ENCODE measurements at places on chromosomes 7 and 10.

DNA sequence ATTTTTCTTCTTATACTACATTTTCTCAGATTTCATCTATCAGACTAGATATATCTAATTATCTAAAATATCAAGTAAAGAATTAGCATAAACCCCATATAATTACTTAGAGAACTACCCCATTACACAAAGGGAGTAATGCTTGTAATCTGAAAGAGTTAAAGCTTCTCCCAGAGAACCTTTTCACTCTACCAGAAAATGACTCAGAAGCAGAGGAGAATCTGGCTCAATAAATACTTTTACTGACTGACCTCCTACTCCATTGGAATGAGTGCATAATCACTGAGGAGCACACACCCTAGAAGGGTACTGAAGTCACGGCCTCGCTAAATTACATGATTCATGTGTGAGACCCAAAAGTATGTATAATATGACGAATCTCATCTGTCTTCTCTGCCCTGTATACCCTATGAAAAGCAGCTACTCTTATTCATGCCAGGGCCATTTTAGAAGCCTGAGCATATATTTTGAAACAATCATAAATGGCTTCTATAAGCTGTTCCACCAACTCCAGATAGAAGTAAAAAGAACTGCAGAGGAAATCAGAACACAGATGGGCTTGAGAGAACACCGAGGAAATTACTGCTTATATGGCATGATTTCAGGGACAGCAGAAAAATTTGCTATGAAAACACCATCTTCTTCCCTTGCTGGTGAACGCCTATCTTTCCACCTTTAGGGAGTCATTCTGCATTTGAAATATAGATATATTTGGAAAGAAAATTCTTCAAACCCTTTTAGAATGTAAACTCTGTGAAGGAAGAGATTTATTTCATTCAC is 32.7 kb downstream of the DNMBP start:
- no peak overlapping the region for H3K4me3 ChIP-seq
- no peak overlapping the region for H3K27ac ChIP-seq
- no peaks in the 10 kb centered on the region for H3K36me3 ChIP-seq
- no peak for DNase-seq
- no peaks in the 10 kb centered on the region for H3K27me3 ChIP-seq

- DNase-seq = no peak
- H3K27ac ChIP-seq = no peak overlapping the region
- H3K4me3 ChIP-seq = no peak overlapping the region
- H3K4me1 ChIP-seq = no peaks in the 10 kb centered on the region
- H3K27me3 ChIP-seq = no peaks in the 10 kb centered on the region
- H3K36me3 ChIP-seq = no peaks in the 10 kb centered on the region
Measured at GRCh38 chr7:45151967-45152366, 5.6 kb upstream of the RAMP3 start.

DNA sequence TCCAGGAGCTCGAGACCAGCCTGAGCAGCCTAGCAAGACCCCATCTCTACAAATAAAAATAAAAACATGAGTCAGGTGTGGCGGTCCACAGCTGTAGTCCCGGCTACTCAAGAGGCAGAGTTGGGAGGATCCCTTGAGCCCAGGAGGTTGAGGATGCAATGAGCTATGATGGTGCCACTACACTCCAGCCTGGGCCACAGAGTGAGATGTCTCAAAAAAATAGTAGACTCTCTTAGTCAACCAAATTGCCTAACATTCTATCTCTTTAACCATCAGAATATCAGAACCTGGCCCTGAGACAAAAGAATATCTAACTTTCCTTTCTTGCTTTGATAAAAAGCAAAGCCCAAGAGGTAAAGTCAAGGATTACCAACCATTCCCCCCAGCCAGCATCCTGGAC is 35.0 kb upstream of the CUX1 start:
- no peaks in the 10 kb centered on the region for H3K36me3 ChIP-seq
- H3K4me3 ChIP-seq = no peak overlapping the region

DNA sequence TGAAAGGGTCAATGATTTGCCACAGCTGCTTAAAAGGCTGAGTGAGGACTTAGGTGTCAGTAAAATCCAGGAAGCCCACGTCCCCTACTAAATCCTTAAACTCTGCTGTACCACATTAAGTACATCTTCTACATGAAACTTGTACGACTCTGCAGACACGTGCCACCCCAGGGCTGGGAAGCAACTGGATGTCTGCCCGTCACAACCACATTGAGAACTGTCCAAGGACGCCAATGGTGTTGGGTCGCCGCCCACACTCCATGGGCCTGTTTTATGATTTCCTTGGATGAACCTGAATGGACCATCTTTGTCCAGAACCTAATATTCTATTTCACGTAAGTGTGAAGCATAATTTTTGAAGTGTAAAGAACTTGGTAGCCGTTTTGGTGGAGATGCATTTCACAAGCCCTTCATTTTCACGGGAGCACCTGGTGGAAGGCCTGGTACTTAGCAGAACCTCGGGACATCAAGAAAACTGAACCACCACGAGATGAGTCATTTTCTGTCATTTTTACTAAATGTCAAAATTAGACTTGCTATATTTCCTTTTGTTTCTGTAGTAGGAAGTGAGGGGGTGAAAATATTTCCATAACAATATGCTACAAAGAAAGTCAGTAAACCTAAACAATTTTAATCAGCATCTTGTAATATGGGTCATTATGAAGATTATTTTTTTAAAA is 134.9 kb downstream of the SFMBT2 start:
- no peaks in the 10 kb centered on the region for H3K27me3 ChIP-seq
- H3K36me3 ChIP-seq = peaks cover 8% of the 10 kb centered on the region
- H3K27ac ChIP-seq = no peak overlapping the region

- DNase-seq = no peak
- no peak overlapping the region for H3K4me3 ChIP-seq
- H3K36me3 ChIP-seq = no peaks in the 10 kb centered on the region
- H3K4me1 ChIP-seq = peaks cover 16% of the 10 kb centered on the region
- H3K27me3 ChIP-seq = no peaks in the 10 kb centered on the region
- no peak overlapping the region for H3K27ac ChIP-seq
Measured at GRCh38 chr10:125017547-125018298, 75.8 kb downstream of the ZRANB1 start.

DNA sequence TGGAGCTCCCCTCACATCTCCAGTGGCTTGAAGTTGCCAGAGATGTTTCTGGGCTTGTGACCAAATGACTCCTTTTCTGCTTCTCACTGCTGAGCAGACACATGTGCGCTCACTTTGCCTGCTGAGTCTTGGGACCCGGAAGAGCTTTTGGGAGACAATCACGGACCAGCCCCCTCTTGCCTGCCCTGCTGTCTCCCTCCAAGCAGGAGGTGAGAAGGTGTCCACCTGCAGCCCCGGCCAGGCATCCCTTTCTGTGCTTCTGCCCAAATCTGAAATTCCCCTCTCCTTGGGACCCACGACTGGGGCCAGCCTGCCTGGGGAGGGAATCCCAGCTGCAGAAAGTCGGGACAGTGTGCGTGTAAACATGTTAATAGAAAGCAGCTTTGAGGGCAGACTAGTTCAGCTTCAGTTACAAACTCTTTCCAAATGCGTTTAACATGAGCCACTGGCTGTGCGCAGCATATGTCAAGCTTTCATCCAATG is 31.7 kb downstream of the HTRA1 start:
- H3K4me1 ChIP-seq = peaks cover 26% of the 10 kb centered on the region
- H3K4me3 ChIP-seq = no peak overlapping the region
- no peaks in the 10 kb centered on the region for H3K36me3 ChIP-seq
- peaks cover 20% of the 10 kb centered on the region for H3K27me3 ChIP-seq

DNA sequence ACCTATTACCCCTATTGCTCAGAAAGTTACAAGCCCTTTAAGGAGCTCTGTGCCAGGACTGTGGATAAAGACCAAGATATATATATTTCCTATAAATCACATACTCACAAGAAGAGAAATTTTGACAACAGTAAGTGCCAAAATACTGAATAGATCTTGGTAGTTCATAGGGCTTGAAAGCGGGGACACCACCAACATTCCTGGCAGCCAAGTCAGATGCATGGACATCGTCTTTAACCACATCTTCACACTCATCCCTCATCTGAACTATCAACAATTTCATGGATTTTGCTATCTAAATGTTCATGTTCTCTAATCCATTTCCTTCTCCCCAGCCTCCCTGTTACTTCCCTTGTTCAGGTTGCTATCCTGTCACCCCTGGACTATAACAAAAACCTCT is 67.5 kb upstream of the LRRC17 start:
- H3K36me3 ChIP-seq = no peaks in the 10 kb centered on the region
- H3K27me3 ChIP-seq = no peaks in the 10 kb centered on the region
- DNase-seq = no peak
- H3K27ac ChIP-seq = no peak overlapping the region

DNA sequence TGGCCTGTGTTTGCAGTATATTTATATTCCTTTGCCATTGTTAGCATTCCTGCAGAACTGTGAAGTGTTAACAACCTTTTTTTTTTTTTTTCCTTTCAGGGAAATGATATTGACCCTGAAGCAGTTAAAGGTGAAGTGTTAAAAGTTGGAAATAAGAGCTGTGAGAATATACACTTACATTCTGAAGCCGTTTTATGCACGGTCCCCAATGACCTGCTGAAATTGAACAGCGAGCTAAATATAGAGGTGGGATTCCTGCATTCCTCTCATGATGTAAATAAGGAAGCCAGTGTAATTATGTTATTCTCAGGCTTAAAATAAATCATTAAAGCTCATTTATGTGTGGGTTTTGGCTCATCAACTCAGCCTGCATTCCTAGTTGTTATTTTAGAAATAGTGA is 92.8 kb upstream of the CAPZA2 start:
- H3K4me1 ChIP-seq = no peaks in the 10 kb centered on the region
- no peaks in the 10 kb centered on the region for H3K27me3 ChIP-seq
- no peak overlapping the region for H3K4me3 ChIP-seq

- peaks cover 4% of the 10 kb centered on the region for H3K27me3 ChIP-seq
- peaks cover 4% of the 10 kb centered on the region for H3K4me1 ChIP-seq
- no peaks in the 10 kb centered on the region for H3K36me3 ChIP-seq
- H3K27ac ChIP-seq = no peak overlapping the region
Measured at GRCh38 chr7:87146740-87147386, 5.4 kb upstream of the DMTF1 start.

- peaks cover 12% of the 10 kb centered on the region for H3K27me3 ChIP-seq
- no peaks in the 10 kb centered on the region for H3K4me1 ChIP-seq
- no peak for DNase-seq
- no peaks in the 10 kb centered on the region for H3K36me3 ChIP-seq
- no peak overlapping the region for H3K4me3 ChIP-seq
- no peak overlapping the region for H3K27ac ChIP-seq
Measured at GRCh38 chr10:26879744-26880143, 19.0 kb upstream of the ABI1 start.

DNA sequence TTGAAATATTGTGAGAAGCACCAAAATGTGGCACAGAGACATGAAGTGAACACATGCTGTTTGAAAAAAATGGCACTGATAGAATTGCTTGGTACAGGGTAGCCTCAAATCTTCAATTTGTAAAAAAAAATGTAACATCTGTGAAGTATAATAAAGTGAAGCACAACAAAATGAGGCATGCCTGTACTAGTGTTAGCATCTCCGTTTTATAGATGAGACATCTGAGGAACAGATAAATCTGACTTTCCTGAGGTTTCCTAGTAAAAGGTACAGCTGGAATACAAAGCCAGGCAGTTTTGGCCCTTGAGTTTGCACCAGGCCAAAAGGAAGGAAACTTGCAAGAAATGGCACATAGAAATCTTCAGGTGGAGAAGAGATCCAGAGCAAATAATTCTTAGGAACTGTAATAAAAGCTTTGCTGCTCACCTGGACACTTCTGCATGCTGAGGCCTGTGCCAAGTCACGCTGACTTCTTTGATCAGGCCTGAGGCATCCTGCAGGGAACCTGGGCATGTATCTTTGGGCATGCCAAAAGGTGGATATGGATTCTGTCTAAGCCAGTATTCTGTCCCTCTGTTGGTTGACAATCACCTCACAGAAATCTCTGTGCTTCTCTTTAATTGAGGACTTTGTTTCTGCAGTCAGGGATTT is 251.5 kb upstream of the PLPP4 start:
- H3K27ac ChIP-seq = no peak overlapping the region
- no peak for DNase-seq
- no peaks in the 10 kb centered on the region for H3K36me3 ChIP-seq
- no peak overlapping the region for H3K4me3 ChIP-seq
- no peaks in the 10 kb centered on the region for H3K4me1 ChIP-seq

GRCh38 chr10:71631007-71631861 is 88.3 kb downstream of the C10orf105 start:
- no peaks in the 10 kb centered on the region for H3K4me1 ChIP-seq
- no peaks in the 10 kb centered on the region for H3K36me3 ChIP-seq
- DNase-seq = no peak
- H3K4me3 ChIP-seq = no peak overlapping the region

DNA sequence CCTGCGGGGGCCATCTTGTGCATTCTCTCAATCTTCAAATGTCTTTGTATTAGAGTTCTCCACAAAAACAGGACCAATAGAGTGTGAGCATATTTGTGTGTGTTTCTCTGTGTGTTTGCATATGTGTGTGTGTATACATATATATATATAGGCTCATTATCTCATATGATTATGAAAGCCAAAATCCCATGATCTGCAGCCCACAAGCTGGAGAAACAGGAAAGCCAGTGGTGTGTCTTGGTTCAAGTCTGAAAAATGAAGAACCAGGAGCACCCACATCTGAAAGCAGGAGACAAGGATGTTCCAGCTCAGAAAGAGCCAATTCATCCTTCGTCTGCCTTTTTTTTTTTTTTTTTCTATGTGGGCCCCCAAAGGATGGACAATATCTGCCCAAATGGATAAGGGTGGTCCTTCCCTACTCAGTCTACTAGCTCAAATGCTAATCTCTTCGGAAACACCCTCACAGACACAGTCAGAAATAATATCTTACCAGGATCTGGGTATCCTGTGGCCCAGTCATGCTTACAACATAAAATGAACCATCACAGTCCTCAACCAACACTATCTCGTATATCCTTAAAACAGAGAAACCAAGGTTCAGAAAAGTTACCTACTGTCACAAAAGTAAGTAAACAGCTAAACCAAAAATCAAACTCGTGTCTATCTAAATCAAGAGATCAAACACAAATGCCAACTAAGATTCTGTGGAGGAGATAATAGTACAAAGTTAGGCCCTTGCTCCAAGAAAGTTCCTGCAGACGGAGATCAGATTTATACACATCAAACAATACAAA is 141.9 kb downstream of the JMJD1C start:
- no peak overlapping the region for H3K4me3 ChIP-seq
- DNase-seq = no peak
- H3K27ac ChIP-seq = no peak overlapping the region
- no peaks in the 10 kb centered on the region for H3K27me3 ChIP-seq
- H3K36me3 ChIP-seq = no peaks in the 10 kb centered on the region
- no peaks in the 10 kb centered on the region for H3K4me1 ChIP-seq

DNA sequence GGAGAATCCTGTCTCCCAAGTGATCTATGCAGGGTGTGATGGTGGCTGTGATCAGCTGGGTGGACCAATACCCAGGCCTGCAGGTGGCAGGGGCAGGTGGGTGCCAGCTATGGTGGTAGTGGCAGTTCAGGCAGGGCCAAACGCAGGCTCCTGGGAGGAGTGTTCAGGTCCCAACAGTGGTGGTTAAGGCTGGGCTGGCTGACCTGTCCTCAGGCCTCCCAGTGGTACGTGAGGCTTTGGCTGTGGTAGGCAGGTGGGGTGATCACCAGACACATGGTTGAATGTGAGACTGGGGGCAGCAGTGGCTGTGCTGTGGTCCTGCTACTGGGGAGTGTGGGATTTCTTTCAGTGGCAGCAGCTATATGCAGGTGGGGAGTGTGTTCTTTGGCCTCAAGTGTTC is 126.7 kb upstream of the STARD3NL start:
- no peaks in the 10 kb centered on the region for H3K36me3 ChIP-seq
- no peaks in the 10 kb centered on the region for H3K4me1 ChIP-seq
- H3K27ac ChIP-seq = no peak overlapping the region
- no peak overlapping the region for H3K4me3 ChIP-seq
- peaks cover 19% of the 10 kb centered on the region for H3K27me3 ChIP-seq
